ENCODE measurements at places on chromosomes 5 and 9.
A peak's percentile ranks its signal among the peaks of the same experiment; 100 is the strongest.

GRCh38 chr9:2758162-2758897 lies 41.0 kb downstream of the KCNV2 start:
- no peak for DNase-seq

DNA sequence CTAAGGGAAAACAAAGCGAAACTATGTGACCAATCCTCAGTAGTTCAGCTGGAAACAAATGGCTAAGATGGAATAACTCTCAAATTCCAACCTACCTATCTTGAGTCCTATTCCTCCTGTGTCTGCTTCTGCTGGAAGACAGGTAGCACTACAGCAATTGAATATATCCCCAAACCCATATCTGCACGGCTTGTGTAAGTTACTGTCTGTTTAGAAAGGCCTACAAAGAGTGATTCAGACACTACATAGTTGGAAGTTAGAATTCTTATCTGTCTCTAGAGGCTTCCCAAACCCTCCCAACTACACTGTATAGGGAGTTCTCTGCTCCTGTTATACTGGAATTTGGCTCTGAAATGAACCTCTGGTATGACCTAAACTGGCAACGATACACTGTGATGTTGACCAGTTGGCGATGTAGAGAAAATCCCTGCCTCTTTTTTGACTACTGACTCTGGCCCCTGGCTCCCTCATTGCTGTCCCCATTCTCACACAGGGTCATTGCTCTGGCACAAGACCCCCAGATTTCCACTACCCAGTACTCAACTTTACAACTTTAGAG lies 22.6 kb upstream of the NADK2 start:
- DNase-seq, result no peak

DNA sequence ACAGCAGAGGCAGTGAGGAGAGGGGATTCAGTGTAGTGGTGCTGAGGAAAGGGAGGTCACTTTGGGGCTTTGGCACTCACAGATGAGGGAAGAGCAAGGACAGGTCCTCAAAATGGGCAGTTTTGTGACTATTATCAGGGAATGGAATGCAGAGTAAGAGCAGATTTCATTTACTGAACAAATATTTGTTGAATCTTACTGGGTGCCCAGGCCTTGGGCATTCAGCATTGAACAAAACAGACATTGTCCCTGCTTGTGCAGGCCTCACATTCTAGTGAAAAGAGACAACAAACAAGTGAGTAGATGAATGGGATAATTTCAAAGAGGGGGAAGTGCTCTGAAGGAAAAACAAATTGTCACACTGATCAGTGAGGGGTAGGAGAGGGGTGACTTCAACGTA lies 404.1 kb downstream of the DMRT2 start:
- DNase-seq, result no peak

GRCh38 chr9:129436751-129437625 lies 183.9 kb downstream of the C9orf50 start:
- peak; percentile 20 for DNase-seq

DNA sequence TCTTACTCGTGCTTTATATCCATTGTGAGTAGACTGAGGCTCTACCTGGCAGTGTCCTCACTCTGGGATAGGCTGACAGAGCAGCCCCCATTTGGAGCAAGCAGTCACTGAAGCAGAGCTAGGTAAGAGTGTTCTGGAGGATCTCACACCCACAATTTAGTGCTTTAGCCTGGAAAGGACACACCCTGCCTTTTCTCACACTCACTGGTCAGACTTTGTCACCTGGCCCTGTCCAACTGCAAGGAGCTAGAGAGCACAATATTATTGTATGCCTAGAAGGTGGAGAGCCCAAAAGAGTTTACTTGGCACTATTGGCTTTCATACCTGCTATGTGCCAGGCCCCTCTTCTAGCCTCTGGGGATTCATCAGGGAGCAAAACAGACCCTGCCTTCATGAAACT lies 141.9 kb downstream of the MAST4 start:
- no peak for DNase-seq

- no peak for DNase-seq
Measured at GRCh38 chr9:70291446-70291845, 32.7 kb downstream of the SMC5 start.

- DNase-seq, result no peak
Measured at GRCh38 chr9:34086864-34087263, 38.2 kb upstream of the UBAP2 start.
